GM10248 (cell line): ENCODE measurements at places on chromosomes 11 and 22.

DNA sequence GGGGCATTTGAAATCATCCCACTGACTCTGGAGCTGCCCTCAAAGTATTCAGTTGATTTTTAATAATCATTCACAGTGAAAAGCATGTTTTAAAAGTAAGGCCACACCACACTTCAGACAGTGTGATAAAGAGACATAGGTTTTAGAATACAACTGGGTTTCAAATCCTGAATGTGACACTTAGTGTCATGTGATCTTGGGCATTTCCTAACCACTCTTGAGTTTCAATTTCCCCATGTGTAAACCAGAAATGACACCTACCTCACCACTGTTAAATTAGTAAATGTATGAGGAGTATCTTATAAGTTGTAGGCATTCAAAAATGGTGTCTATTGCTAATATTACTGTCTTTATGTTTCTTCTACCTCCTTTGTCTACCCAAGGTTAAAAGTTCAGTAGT is 5.4 kb downstream of the TMEM123 start:
- DNase-seq, result no peak

- DNase-seq, result peak; percentile 13
Measured at GRCh38 chr11:88307749-88308425, 29.6 kb downstream of the CTSC start.

DNA sequence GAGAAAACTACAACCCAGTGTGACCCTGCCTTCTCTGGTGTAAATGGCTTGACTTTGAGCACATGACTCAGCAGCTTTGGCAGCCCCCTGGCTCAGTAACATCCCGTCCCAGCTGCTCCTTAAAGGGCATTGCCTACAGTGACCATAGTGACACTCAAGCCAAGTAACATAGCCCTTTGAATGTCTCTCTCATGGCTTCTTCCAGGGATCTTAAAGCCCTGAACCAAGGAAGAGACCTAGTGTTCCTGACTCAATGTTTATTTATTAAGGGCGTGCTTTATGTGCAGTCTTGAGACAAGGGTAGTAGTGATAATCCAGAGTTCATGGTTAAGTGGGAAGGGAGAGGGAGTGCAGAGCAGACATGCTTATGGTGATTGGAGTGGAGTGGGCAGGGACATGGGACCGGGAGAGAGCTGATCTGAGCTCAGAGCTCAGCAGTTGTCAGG is 125.7 kb downstream of the PARVA start:
- no peak for DNase-seq

DNA sequence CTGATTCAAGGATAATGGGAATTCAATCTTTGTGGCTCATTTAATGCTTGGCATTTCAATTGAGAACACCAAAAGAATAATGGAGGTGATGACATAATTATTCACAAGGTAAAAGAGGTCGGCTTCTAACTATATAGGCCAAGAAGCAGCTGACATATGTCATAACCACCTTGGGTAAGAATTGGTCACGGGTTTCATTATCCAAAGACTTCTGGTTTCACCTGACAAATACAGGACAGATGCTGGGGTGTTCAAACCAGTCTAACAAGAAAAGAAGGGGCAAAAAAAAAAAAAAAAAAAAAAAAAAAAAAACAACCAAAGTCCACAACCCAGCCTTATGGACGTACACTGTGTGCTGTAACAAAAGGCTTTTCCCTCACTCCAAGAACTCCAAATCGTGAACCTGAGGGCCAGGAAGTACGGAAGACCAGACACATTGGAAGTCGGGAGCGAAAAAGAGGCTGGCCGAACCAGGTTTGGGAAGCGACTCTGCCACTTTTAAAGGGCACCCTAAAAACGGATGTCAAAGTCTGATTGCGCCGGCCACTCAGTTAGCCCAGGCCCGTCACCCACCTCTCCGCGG is 385 bp downstream of the HARBI1 start:
- no peak for DNase-seq

- DNase-seq, result no peak
Measured at GRCh38 chr11:63564784-63565350, 1.7 kb upstream of the PLAAT2 start.

- DNase-seq, result no peak
Measured at GRCh38 chr11:48150213-48150612, 66.4 kb upstream of the OR4B1 start.

- peak; percentile 60 for DNase-seq
Measured at GRCh38 chr11:22875869-22876473, 15.7 kb upstream of the CCDC179 start.

- DNase-seq, result no peak
Measured at GRCh38 chr11:128711136-128711535, 17.3 kb downstream of the FLI1 start.

DNA sequence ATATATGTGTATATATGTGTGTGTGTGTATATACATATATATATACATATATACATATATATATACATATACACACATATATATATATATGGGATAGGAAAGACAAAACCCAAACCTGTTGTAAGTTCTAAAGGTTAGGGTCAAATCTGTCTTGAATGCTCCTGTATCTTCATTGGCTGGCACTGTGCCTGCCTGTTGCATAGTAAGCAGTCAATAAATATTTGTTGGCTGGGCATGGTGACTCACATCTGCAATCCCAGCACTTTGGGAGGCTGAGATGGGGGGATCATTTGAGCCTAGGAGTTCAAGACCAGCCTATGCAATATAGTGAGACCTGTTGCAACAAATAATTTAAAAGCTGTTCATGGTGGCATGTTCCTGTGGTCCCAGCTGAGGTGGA is 205.4 kb downstream of the DBX1 start:
- DNase-seq, result no peak

DNA sequence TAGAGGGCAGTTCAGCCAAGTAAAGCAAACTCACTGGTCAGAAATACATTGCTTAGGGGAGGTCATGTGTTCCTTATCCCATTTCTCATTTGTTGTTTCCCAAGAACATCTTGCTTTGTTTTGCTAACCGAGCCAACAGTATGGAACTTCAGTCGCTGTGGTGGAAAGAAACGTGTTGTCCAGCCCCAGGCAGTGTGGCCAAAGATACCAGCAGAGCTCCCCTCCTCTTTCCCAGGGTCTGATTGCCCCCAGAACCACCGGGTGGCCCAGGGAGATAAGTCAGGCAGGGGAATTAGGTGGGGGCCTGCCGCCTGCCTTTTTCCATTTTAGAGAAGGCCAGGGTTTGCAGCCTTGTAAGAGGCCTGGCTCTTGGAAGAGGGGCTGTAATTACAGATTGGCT is 98.7 kb upstream of the CRYBB3 start:
- no peak for DNase-seq

DNA sequence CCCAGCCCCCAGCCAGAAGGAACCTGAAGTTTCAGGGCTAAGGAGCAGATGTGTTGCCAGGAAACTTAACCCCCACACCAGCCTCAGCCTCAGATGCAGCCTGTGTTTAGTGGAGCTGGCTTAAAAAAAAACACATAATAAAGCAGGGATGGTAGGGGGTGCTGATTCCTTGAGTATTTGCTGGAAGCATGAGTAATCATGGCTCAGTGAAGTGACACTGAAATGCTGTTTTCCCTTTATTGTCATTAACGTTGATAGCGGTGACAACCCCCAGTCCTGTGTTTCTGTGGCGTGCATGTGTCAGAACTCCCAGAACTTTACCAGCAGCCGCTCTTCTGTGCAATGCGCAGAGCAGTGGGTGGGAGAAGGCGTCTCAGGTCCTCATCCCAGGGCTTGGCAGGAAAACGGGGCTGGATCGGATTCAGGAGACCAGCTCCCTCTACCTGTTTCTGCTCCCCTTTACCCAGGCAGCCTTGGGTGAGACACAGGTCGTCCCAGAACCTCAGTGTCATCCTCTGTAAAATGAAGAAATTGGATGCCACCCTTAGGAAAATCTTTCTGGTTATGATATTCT is 1282.1 kb downstream of the TBC1D22A start:
- no peak for DNase-seq

DNA sequence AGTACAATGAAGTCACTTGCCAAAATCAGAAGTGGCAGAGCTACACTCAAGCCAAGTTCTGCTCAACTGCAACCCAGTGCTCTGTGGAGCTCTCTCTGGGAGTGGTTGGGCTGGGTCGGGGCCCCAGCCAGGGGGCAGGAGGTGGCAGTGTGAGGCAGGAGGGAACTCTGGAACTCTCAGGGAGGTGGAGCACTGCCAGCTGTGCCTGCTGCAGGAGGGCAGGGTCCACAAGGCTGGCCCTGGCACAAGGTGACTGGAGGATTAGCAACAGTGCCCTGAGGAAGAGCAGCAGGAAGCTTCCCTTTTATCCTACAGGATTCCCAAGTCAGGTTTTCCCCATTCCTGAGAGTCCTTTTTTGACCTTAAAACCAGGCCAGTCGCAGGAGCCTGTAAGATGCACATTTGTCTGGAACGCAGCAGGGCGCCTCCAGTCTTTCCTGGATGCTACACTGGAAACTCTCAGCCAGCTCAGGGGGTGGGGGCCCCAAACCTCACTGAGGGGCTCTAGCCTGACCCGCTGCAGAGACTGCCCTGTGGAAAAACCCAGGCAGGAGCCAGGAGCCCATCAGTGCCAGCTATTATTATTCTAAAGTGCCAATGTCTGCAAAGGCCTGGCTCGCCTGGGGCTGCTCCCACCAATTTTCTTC is 31.8 kb downstream of the DKK3 start:
- no peak for DNase-seq

GRCh38 chr11:82085493-82085892 is 648.2 kb downstream of the FAM181B start:
- no peak for DNase-seq

DNA sequence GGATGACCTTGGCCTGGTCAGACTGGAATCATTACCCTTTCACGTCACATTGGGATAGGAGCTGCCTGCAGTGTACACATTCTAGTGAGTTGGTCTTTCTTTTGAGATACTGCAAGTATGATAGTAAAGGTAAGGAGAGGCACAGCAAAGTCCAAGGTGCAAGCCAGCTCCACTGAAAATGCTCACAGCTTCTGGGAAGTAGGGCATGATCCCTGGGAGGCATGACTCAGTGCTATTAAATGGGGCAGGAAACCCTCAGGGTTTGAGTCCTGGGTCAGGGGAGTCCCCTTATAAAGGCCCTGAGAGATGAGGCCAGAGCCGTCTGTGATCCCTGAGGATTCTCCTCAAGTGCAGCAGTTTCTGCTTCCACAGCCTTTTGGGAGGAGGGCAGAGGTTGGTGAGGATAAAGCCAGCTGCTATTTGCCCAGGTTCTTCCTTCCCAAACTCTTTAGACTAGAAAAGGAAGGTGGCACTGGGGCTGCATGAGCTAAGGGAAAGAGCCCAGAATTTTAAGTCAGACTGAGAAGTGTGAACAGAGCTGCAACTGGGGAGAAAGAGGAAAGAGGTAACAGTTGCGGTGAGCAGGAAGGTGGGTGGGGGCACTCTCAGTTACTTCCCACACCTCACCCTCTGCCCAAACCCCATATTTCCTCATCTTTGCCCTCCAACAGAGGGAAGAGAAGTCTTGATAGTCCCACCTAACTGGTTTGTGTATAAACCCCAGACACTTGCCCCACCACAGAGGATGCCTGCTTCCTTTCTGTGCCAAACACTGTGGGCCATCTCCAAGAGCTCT is 14.4 kb upstream of the OR52K1 start:
- DNase-seq, result no peak

GRCh38 chr22:44892243-44892642 is 117.6 kb downstream of the PHF21B start:
- no peak for DNase-seq

DNA sequence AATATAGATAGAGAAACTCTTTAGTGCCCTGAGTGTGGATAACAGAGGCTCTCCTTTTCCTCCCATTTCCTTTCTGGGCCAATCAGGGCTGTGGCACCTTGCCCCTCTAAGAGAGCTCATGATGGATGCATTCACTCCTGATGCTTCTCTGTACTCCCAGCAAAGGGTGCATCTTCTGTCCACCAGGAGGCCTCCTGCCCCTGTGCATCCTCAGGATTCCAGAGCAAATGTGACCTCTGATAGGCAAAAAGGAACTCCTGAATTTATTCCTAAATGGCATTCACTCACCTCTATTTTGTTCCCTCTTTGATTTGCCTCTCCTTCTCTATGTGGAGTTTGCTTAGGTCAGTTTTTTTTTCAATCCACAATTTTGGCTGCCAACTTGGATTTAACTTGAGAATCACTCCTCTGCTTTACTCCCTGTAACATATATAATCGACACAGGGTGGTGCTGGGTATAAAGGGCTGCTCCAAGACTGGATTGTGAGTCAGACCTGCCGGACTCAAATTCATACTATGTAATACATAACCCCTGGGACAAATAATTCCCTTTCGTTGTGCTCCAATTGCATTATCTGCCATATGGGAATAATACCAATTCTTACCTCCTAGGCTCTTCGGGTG is 1.1 kb upstream of the MRGPRX4 start:
- DNase-seq, result no peak

DNA sequence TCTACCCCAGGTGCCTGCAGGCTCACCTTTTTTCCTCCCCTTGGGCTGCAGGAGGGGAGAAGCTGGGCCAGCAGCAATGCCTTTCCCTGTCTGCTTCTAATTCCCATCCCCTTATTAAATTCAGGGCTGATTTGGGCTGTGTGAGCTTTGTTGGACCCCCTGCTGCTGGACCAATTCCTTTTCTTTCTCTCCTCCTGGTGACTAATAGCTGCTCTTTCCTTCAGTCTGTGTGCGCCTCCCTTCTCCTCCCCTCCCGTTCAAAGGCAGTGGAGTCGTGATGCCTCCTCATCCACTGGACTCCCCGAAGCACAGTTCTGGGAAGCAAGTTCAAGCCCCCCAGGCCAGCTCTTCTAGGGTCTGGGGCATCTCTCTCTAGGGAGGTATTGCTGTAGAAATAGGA is 567.9 kb upstream of the CADM1 start:
- DNase-seq, result no peak

DNA sequence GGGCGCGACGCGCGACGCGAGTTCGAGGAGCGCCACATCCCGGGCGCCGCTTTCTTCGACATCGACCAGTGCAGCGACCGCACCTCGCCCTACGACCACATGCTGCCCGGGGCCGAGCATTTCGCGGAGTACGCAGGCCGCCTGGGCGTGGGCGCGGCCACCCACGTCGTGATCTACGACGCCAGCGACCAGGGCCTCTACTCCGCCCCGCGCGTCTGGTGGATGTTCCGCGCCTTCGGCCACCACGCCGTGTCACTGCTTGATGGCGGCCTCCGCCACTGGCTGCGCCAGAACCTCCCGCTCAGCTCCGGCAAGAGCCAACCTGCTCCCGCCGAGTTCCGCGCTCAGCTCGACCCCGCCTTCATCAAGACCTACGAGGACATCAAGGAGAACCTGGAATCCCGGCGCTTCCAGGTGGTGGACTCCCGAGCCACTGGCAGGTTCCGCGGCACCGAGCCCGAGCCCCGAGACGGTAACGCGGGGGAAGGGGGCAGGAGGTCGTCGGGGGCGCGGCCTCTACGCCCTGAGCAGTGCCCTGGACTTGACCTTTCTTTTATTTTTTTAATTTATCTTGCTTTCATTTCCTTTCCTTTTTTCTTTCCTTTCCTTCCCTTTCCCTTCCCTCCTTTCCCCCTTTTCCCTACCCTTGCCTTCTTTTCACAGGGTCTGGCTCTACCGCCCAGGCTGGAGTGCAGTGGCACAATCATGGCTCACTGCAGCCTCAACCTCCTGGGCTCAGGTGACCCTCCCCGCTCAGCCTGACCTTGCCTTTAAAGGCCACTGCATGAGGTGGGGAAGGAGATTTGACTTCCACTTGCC is 5.0 kb downstream of the MPST start:
- no peak for DNase-seq

GRCh38 chr22:35376728-35377472 is 4.0 kb upstream of the HMOX1 start:
- DNase-seq, result peak; percentile 81
